GM13977 (cell line): ENCODE measurements at places on chromosomes 1 and 21.

GRCh38 chr1:180860535-180860934 lies 52.2 kb upstream of the KIAA1614 start:
- no peak for DNase-seq

GRCh38 chr21:36482673-36483072 lies 2.8 kb upstream of the CLDN14 start:
- no peak for DNase-seq

GRCh38 chr1:228198977-228199590 lies 8.8 kb upstream of the OBSCN start:
- DNase-seq, result no peak

DNA sequence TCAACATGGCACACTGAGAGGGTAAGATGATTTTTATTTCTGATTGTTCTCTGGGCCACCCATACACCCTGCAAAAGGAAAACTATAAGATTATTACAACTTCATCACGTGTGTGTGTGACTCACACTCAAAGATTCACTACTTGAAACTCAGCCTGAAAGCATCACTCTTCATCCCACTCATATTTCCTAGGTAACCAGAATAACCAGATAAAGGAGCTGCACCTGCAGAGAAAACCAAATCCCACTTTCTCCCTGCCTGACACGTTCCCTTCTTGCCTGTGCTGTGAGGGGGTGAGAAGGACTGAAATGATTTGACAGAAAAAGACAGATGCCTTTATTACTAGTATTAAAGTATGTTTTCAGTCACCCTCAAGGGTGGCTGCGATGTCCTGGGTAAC lies 131.6 kb downstream of the TGFBR3 start:
- DNase-seq, result no peak
